Cardiac fibroblast (primary cell): ENCODE measurements at places on chromosomes 1 and 21.

DNA sequence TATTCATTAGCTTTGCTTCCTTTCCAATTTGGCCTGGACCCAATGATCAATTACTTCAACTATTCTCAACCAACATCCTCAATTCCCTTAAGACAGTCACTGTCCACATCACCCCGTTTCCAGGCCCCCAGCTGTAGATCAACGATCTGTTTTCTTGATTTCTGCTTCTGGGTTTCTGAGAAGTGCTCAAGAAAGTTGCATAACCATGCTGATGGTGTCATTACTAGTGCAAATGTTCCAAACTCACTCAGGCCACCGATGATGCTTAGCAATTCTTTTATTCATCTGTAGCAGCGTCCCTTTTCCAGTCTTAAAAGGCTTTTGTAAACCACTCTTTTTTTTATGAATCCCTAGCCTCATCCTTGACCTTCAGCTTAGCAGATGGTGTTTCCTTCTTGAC, 155.8 kb upstream of the PTGFR start:
- DNase-seq = peak; percentile 35

DNA sequence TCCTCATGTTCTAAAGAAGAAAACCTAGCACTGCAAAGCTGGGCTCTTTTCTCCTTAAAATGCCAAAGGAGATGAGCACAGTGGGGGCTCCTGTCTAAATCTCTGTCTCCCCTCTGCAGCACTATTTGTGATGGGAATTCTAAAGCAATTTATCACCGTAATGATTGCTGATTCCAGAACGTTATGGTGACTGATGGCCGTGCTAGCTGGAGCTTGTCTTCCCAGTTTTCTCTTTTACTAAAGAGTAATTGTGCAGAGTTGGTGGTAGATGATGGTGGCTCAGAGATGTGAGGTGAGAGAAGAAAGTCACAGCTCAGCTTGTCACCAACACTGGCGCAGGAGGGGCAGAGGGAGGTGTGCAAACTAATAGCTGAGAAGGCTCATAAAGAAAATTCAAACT, 60.7 kb upstream of the ATP2B4 start:
- no peak for DNase-seq

GRCh38 chr1:2799811-2800663, 1.5 kb downstream of the TTC34 start:
- DNase-seq = no peak

DNA sequence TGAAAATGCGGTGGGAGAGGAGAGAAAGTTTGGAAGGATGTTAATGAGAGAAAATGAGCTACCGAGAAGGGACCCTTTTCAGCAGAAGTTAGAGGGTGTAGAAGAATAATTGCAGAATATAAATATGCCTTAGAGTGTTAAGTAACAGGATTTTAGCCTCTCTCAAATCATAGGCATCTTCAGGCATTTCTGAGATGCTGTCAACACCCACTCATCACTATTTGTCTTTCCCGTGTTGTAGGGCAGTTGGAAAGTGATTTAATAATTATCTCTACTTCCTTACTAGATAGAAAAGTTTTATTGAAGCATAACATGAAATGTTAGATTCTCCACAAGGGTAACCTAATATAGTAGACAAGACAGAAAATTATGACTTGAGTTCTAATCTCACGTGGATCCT, 96.4 kb upstream of the RGS4 start:
- peak; percentile 45 for DNase-seq

GRCh38 chr1:54163573-54163972, 10.8 kb upstream of the CDCP2 start:
- no peak for DNase-seq

GRCh38 chr1:43270421-43271095, 775 bp downstream of the TMEM125 start:
- DNase-seq = no peak

DNA sequence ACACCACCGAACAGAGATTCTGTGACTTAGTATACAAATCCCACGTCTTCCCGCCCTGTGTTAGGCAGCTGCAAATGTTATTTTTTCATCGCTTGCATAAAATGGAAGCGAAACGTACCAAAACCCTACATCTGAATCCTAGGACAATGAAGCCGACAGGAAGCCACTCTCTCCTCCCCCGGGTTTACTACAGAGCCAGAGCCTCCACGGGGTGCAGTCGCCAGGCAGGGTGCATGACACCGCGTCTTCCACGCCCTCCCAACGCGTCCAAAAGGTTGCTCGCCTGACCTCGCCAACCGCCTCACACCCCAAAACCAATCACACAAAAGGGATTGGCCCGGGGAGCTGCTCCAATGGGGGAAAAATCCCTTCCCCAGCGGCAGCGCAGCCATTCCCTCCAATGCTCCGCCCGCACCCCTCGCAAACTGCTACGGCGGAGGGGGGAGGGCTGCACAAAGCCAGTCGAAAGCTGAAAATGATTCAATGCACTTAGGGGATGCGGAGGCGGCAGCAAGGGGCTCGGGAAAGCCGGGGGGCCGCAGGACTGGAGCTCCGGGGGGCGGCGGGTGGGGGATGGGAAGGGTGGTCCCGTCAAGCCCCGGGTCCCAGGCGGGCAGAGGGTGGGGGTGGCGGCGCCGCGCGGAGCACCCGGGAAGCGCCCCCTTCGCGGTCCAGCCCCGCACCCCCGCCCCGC, 701 bp downstream of the CEP170 start:
- DNase-seq = peak; percentile 69

DNA sequence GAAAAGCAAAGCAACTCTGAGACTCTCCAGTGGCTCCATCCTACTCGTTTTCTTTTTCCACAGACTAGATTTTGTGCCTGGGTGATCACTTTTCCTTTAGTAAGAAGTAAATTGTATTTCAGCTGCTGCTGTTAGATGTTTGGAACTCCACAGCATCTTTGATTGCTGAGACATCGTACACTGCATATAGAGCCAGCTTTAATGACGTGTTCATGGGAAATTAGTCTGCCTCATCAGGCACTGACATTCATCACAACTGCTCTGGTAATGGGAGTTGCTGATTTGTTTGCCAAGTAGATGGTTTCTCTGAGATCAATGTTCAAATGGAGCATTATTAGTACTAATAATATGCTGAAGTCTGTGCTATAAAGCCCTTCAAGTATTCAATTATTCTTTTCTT, 573.8 kb upstream of the NR5A2 start:
- no peak for DNase-seq

GRCh38 chr1:10019561-10019960, 13.2 kb upstream of the UBE4B start:
- peak; percentile 51 for DNase-seq

- DNase-seq = peak; percentile 65
Observed at GRCh38 chr21:37139902-37140301, 66.8 kb downstream of the TTC3 start.

DNA sequence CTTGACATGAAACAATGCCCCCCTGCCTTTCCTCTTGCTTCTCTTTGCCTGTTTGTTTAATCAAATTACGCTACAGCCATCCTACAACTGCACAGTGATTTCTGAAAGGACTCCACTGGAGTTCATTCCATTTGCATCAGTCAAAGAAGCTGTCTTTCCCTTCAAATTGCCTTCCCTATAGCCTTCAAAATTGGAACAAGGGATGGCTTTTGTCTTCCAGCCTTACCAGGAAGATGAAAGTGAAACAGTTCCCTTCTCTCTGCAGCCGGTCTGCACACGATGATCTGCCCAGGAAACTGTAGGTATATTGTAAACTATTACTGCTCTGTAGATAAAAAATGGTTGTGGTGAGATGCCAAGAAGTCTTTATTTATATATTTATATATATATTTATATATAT, 65.6 kb upstream of the ETS2 start:
- no peak for DNase-seq

DNA sequence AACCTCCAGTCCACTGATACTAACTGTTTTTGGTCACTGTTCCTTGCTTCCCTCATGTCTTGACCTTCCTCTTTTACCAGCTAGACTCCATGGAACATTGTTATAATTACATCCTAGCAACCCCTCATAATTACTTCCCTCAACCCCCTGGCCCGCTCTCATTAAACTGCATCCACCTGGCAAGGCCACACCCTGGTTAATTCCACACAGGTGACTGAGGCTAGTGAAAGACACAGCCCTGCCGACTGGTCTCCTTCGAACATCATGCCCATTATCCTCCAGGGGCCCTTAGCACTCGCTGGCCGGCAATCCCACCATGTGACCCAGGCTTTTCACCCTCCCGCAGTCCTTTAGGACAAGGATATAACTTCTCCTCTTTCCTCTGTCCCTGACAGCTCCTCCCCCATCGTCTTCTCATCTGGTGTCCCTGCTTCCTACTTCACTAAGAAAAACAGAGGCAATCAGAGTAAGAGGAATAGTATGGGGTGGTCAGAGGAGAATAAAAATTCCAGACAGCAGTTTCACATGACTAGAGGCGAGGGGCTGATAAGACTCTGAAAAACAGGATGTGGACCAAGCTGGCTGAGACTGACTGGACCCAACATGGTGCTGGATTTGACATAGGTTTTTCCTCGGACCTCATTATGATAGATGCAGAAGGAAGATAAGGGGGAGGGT, 8.8 kb upstream of the TENT5B start:
- DNase-seq = peak; percentile 71

DNA sequence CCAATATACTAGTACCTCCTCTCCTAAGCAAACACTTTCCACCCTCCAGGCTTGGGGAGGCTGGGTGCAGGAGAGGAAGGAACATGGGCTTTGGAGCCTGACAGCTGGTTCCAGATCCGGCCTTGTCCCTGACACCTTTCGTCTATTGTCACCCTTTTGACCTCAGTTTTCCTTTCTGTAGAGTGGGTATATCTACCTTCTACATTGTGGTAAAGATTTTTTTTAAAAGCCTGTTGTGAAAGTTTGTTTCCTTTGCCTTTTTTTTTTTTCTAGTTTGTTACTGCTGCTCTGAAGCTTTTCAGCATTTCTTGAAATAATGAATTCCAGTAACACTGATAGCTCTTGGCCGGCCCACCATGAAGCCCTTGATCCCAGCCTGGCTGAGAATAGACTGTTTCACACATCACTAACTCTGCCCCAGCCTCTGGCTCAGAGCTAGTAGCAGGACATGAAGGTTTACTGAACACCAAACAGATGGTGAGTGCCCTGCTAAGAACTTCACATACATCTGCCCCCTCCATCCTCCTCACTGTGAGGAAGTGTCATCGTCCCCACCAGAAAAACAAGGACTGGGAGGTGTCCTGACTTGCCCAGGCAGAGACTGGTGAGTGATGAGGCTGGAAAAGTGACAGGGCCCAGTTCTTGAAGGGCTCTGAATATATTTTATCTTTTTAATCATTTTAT, 33.0 kb upstream of the ID3 start:
- no peak for DNase-seq

DNA sequence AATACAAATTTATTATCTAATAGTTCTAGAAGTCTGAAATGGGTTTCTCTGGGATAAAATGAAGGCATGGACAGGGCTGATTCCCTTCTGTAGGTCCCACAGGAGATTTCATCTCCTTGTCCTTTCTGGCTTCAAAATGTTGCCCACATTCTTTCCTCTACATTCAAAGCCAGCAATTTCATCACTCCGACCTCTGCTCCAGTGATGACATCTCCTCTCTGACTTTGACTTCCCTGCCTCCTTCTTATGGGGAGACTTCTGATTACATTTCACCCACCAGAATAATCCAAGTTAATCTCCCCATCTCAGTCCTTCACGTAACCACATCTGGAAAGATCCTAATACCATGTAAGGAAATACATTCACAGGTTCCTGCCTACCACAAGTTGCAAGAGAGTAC, 358.0 kb upstream of the C1orf87 start:
- peak; percentile 8 for DNase-seq

GRCh38 chr1:53116307-53116810, 26.1 kb downstream of the SLC1A7 start:
- no peak for DNase-seq

- peak; percentile 4 for DNase-seq
Observed at GRCh38 chr1:196877964-196878363, 9.9 kb upstream of the CFHR4 start.

GRCh38 chr1:61941794-61942193, 199.5 kb downstream of the PATJ start:
- no peak for DNase-seq

DNA sequence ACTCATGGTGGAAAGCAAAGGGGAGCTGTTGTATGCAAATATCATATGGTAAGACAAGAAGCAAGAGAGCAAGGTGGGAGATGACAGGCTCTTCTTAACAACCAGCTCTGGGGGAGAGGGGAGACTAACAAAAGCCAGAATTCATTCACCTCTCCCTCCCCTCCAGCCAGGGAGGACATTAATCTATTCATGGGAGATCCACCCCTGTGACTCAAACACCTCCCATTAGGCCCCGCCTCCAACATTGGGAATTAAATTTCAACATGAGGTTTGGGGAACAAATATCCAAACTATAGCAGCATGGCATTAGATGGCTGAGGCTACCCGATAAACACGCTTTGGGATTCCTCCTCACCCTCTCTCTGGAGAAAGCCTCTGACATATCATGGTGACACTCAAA, 210.6 kb downstream of the RHOU start:
- DNase-seq = no peak
